ENCODE measurements at places on chromosomes 13 and 19. TPM values are rescaled to one million over a fixed set of nuclear protein-coding genes. Genes with fewer than 3 reads are reported as not detected.

DNA sequence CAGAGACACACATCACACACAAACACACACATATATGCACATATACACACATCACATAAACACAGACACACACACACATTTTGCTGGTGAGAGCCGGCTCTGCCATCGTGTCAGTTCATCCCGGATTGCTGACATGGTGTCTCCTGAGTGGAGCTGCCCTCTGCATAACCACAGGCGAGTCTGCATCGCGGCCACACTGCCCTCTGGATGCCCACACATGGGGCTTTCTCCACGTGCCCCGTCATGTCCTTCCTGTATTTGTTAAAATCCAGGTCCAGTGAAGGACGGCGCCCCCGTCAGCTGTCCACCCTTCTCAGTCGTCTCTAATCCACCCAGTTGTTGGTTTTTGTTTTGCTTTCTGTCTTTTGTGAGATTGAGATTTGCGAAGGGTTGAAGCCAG lies 52.6 kb upstream of the F7 start:
- no peaks in the 10 kb centered on the region for H3K36me3 ChIP-seq
- H3K4me3 ChIP-seq: no peak overlapping the region
- no peak for DNase-seq
- H3K4me1 ChIP-seq: no peaks in the 10 kb centered on the region
- H3K27ac ChIP-seq: no peak overlapping the region

DNA sequence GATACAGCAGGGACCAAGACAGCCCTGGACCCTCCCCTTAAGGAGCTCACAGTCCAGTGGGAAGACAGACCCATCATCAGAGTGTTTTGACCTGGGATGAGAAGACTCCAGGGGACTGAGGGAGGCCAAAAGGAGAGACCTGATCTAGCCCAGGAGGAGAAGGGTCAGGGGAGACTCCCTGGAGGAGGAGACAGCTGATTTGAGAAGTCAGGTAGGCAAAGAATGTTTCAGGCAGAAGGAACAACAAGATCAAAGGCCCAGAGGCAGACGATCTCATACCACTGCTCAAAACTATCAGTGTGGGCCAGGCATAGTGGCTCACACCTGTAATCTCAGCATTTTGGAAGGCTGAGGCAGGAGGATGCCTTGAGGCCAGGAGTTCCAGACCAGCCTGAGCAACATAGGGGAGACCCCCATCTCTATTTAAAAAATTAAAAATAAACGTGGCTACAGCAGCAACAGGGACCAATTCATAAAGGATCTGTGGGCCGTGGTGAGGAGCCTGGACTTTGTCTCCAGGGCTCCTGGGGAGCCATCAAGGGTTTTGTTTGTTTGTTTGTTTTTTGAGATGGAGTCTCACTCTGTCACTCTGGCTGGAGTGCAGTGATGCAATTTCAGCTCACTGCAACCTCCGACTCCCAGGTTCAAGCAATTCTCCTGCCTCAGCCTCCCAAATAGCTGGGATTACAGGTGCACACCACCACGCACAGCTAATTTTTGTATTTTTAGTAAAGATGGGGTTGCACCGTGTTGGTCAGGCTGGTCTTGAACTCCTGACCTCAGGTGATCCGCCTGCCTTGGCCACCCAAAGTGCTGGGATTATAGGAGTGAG lies 2.2 kb upstream of the COX6B1 start:
- peak overlapping the region; percentile 85 for H3K4me3 ChIP-seq
- H3K27me3 ChIP-seq: no peaks in the 10 kb centered on the region
- H3K27ac ChIP-seq: peak overlapping the region; percentile 71
- no peak for DNase-seq
- peaks cover 23% of the 10 kb centered on the region for H3K4me1 ChIP-seq

DNA sequence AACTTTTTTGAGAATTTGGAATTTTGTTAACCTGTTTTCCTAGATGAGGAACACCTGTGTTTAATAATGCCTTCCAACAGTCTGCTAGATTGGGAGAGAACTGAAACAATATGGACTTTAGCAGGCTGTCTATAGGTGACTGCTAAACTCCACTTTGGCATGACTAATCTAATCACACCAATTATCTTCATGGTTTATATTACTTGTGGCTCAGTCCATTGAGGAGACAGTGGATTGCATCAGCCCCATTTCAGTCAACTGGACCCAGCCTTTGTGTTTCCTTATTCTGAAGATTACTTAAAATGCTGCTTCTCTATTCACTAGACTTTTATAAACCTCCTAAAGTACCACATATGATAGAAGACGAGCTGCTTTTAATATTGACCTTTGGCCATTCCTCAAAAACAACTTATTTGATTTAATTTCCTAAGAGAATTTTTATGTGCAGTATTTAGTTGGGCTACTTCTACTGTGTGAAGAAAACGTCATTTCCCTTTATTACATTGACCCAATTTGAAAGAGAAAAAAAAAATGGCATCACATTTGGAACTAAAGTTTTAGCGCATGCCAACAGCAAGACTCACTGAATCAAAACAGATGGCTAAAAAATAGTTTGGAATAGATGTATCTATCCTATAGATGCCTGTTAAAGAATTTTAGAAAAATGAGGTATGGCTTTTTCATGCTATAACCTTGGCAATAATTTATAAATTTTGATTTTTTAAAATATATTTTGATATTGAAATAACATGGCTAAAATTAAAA lies 295.8 kb downstream of the NDFIP2 start:
- no peaks in the 10 kb centered on the region for H3K27me3 ChIP-seq
- no peak for DNase-seq
- H3K4me1 ChIP-seq: no peaks in the 10 kb centered on the region
- no peak overlapping the region for H3K27ac ChIP-seq

DNA sequence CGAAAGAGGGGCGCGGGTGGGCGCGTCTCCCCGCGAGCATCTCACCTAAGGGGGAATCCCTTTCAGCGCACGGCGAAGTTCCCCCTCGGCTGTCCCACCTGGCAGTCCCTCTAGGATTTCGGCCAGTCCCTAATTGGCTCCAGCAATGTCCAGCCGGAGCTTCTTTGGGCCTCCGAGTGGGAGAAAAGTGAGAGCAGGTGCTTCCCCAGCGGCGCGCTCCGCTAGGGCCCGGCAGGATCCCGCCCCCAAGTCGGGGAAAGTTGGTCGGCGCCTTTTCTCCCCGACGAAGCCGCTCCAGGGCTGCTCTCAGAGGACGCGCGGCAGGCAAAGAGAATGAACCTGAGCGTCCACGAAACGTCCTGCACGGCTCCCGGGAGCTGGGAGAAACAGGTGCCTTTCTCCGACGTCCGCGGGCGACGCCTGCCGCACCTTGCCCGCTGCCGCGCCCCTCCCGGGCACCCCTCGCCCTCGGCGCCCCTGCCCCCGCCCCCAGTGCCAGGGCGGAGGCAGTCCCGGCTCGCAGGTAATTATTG lies 366 bp upstream of the KL start:
- peaks cover 49% of the 10 kb centered on the region for H3K27me3 ChIP-seq
- H3K36me3 ChIP-seq: peaks cover 8% of the 10 kb centered on the region
- peaks cover 5% of the 10 kb centered on the region for H3K4me1 ChIP-seq
- H3K4me3 ChIP-seq: peak overlapping the region; percentile 38
- no peak overlapping the region for H3K27ac ChIP-seq

DNA sequence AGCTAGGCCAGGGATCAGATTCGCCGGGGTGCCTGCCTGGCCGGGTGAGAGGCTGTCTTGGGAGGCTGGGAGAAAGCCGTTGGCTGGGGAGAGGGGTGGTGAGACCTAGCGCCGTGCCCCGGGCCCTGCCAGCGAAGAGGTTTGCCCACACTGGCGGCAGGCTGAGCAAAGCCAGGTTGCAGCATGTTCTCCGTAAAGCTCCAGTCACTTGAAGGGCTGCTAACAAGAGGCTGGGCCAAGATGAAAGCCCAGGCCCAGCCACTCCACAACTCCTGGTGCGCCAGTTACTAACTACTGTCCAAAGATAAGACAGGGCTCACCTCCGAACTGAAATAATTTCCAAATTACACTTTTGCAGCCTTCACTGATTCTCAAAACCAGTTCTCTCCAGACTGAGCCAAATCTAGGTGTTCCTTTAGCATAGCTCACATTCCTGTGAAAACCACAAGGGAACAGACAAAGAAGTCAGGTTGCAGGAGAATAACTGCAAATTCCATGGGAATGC lies 16.3 kb downstream of the ELAVL1 start:
- peaks cover 39% of the 10 kb centered on the region for H3K4me1 ChIP-seq
- no peak overlapping the region for H3K27ac ChIP-seq
- no peak for DNase-seq
- no peaks in the 10 kb centered on the region for H3K27me3 ChIP-seq
- peaks cover 12% of the 10 kb centered on the region for H3K36me3 ChIP-seq
- no peak overlapping the region for H3K4me3 ChIP-seq

DNA sequence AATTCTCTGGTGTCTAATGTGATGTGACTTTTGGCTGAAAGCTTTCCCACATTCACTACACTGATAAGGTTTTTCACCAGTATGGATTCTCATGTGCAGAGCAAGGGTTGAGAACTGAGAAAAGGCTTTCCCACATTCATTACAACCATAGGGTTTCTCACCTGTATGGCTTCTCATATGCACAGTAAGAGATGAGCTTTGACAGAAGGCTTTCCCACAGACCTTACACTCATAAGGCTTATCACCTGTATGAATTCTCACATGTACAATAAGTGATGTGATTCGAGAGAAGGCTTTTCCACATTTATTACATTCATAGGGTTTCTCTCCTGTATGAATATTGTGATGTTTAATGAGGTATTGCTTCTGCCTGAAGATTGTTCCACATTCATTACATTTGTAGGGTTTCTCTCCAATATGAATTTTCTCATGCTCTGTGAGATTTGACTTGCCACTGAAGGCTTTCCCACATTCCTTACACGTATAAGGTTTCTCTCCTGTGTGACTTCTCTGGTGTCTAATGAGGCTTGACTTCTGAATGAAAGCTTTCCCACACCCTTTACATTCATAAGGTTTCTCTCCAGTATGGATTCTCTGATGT lies 14.0 kb downstream of the ZNF260 start:
- no peak for DNase-seq
- H3K4me3 ChIP-seq: no peak overlapping the region
- no peak overlapping the region for H3K27ac ChIP-seq
- H3K36me3 ChIP-seq: peaks cover 66% of the 10 kb centered on the region
- no peaks in the 10 kb centered on the region for H3K27me3 ChIP-seq

Gene OR7D2
- total RNA-seq: not detected

Data from natural killer cell treated with Interleukin-12 subunit alpha and Interleukin-12 subunit beta and Interleukin-15 and Interleukin-18, amount 100 ng/mL, for 72 hours (primary cell).